Fibroblast of upper back skin (primary cell): ENCODE measurements at places on chromosomes 1 and 21.

DNA sequence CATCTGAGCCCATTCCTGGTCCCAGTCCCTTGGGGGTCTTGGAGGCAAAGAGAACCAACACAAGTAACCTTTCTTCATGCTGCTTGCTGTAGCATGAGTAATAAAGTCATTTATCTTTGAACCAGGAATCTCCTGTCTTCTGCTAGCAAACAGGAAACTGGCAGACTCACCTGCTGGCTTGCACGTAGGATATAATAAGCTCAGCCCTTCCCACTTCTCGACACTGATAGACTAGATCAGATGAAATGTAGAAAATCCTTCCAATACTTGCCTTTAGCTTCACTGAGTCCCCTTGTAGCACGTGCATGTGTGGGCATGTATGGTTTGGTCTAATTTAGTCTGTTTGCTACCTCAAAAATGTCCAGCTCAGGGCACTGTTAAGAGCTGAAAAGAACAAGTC, 6.5 kb upstream of the TFF2 start:
- no peak for DNase-seq

DNA sequence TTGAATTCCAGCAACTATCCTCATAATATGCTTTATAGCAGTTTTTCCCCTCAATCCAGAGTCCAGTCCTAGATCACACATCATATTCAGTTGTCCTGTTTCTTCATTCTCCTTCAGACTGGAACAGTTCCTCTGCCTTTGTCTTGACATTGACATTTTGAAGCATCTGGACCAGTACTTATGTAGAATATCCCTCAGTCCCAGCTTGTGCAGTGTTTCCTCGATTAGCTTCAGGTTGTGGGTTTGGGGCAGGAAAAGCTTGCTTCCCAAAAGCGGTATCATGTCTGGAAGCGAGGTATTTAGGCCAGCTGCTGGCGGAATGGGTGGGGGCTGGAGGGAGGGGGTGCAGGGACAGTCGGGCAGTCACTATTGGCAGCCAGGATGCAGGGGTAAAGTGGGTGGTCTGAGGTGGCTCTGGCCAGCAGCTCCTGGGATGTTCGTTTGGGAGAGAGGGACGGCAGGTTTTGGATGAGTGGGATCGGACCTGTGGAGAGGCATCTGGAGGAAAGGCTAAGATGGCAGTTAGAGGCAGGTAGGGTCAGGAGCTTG, 6.5 kb downstream of the THEMIS2 start:
- no peak for DNase-seq

DNA sequence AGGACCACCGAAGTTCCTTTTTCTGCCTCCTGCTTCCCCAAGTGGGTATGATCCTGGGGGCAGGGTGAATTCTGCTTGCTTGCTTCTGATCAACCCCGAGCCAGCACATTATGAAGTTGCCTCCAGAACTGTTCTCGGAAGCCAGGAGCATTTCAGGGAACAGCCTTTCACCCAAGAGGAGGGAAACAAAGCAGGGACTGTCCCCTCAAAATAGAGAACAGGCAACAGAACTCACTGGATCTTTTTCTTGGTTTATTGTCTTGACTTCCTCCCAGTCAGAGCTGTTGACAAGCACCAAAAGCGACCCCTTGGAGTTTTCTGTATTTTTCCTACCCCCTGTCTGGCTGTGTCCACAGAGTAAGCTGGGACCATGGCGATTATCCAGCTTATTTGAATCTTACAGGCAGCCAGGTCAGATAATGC, 258.3 kb upstream of the SGIP1 start:
- no peak for DNase-seq

DNA sequence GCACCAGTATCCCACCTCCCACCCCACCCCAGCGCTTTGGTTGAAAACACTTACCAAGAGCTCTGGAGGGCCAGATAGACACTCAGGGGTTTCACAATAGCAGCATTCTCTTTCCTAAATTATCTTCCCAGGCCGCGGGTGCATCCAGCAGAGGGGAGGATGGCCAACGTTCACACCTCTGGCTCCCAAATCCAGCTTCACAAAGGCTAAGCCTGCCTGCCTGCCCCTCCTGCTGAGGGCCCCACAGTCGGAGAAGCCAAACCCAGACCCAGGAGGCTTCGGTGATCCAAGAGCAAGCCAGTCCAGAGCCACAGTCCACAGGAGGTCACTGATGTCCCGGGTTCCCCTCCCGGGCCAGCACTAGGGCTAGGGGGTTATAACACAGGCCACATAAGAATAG, 231.9 kb downstream of the TRABD2B start:
- DNase-seq: no peak

DNA sequence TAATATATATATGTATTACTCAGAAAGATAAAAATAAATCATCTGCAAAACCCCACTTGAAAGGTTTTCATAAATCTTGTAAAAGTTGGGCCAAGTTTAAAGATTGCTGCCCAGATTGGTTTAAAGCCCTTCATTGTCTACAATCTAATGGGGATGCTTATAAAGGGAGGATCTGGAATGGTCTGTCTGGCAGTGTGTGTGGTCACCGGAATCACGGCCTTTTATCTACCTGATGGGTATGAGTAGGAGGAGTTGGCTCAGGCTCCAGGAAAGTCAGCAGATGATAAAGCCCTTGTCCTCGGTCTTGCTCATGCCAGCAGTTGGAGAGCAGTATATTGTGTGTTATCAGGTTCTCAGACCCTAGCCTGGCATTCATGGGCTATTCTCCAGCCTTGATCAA, 197.7 kb downstream of the ROR1 start:
- DNase-seq: no peak

GRCh38 chr1:244449936-244450508, 1.7 kb downstream of the ADSS2 start:
- DNase-seq: no peak

DNA sequence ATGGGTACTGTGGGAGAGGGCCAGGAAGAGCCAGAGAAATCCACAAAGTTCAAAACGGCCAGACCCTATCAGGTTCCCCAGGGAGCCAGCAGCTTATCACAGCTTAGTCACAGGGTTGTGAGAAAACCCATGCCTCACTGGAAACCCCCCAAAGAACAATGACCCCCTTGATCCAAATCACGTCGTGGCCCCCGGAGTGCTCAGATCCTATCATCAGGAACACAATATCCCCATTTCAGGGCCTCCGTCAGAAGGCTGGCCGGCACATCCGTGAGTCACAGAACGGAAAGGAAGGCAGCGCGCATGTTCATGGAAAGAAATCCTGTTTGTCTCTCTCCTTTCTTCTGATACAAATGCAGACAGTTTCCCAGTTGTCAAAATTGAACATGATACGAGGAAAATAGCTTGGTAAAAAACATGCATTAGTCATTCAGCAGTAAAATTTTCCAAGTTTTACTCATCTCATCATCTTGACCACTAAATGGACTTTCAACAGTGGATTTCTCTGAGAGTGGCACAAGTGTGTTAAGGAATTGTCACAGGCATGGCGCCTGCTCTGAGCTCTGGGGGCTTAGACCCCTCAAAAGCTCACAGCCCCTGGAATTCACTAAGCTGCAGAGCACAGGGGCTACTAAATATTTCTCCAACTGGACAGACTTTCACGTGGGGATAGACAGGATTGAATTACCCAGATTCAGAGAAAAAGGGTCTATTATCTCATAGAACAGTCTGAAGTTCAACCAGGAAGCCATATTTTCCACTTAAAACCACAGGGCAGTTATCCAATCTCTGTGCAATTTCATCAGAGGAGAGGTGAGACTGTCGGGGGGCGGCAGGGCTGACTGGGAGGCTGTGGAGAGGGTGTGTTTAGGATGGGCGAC, 124.8 kb downstream of the RIPK4 start:
- peak; percentile 95 for DNase-seq

DNA sequence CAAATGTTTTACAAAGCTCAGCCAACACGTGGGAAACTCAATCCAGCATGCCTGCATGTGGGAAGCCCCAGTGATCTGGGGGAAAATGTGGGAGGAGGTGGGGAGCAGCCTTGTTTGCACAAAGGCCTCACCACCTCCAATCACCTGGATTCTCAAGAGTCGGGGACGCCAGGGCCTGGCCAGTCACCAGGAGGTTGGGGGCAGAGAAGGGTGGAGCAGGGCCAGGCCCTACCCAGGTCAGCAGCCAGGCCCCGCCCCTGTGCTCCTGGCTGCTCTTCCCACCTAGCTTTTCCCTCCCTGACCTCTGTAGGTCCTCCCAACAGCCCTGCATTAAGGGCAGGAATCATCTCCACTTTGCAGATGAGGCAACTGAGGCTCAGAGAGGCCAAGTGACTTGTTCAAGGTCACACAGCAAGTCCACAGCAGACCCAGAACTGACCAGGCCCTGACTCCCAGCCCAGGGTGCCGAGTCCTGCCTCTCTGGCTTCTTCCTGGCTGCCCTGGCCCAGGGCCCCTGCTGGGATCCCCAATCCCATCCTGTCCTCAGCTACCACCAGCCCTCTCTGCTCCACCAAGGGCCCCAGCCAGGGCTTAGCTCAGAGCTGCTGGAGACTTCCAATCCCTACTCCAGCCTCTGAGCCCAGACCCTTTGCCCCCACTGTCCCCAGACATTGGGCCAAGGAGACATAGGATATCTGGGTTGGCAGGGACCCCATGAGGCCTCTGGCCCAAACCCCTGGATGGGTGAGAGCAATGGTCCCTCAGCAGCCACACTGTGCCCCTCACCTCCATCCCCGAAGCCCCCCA, 508.6 kb downstream of the PTPRU start:
- no peak for DNase-seq

DNA sequence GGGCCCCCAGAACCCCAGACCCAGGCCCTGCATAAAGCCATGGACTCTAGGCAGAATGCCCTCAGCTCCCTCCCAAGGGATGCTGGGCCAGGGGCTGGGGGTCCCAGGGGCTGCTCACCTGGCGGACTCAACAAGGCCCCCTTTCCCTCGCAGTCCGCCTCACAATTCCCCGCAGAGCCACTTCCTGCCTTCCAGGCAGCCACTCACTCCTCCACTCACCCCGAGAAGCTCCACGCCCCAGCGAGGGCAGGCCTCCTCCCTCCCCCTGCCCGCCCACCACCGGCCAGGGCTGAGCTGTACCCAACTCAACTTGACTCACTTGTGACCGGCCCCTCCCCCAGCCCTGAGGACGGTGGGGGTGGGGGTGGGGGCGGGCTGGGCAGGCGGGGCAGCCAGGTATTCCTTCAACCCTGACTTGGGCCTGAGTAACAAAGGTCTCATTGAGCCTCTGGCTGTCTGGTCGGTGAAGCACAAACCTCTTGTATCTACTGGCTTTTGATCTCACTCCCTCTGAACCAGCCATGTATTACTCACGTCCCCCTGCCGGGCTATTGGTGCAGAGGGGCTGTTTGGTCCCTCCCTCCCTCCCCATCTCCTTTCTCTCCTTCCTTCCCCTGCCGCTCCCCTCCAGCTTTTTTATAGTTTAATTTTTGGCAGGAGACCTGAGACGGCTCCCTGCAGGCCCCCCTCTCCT, 5.9 kb downstream of the BLACAT1 start:
- peak; percentile 52 for DNase-seq

DNA sequence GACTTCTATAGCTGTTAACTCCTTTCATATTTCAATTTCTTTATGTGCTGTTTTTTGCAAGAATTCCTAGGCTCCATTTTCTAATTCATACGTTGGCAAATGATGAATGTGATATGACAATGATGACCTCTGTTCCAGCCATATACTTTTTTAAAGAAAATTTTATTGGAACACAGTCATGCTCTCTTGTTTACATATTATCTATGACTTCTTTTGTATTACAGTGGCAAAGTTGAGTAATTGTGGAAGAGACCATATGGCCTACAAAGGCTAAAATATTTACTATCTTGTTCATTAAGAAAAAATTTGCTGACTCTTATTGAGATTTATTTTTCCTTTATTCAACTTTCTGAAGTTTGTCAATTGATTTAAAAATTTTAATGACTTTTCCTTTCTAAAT, 7.1 kb downstream of the IFI44L start:
- DNase-seq: no peak

DNA sequence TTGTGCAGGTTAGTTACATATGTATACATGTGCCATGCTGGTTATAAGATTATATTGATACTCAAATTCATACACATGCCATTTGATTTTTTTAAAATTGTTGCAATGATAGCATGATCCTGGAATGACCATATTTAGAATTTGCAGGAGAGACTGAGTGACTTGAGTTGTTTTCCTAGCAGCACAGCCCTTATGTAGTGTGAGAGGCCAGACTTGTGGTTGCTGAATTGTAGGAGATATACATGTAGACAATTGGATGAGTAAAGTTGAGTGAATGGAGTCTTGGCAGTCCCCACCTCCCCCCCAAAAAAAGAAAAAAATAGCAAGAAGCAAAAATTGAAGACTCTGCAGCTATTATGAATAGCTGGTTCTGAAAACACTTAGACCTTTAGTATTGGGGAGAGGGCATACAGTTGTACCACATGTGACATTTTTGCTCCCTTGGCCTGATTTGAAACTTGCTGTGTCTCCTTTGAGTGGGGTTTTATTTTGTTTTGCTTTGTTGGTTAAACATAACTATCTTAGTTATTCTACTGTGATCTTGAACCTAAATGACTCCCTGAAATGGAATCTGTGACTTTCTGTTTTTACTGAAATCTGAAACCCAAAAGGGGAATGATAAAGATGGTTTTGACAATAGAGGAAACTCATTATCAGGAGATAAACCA, 280.3 kb downstream of the HMCN1 start:
- peak; percentile 77 for DNase-seq

DNA sequence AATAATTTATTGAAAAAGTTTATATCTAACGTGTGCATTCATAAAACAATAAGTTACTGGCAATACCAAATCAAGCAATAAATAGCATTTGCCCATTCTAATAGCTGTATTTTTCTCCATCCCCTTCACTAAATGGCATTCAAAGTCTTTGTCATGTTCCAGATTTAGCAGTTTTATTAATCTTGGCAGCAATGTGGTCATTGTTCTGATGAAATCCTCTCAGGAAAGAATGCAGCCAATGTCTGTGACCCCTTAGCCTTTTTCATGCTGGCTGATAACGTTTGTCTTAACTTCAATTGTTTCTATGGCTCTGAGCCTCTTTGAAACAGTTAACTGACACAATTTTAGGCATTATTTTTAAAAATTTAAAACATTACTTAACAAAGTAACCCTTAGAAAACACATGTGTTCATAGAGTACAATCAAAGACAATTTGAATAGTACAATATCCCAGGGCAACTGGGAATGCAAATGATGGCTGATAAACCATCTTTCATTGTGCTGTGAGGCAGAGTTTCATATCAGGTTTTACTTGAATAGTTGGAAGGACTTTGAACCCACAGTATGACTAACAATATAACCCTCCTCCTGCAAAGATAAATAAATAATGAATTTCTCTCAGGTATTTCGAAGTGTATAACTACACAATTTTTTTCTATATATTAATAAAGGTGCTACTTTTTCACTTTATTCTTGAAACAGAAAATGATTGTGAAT, 217.5 kb downstream of the LRRIQ3 start:
- peak; percentile 2 for DNase-seq

- peak; percentile 23 for DNase-seq
Observed at GRCh38 chr1:226736908-226737818, 1.9 kb downstream of the ITPKB start.
